Colonic mucosa (tissue), 4 donors: ENCODE measurements at places on chromosomes 6 and 20. TPM values are rescaled to one million over a fixed set of nuclear protein-coding genes. Genes with fewer than 3 reads are reported as not detected.

DNA sequence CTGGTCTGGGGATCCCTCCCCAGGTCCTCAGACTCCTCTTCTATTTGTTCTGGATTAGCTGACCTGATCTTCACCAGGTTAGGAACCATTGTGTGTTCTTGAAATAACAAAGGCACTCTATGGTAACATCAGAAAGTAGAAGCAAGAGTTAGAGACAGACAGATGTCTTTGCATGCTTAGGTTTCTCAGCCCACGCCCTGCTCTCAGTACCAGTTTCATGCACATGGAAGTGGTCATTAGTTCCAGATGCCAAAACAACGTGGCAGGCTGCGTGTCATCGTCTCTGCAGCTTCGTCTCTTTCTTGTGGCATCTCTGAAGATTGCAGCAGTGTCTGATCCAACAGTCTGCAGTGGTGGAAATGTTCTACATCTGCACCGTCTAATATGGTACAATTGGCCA is 89.4 kb downstream of the PACRG start:
- no peaks in the 10 kb centered on the region for H3K36me3 ChIP-seq
- DNase-seq: no peak
- no peak overlapping the region for H3K27ac ChIP-seq
- H3K4me1 ChIP-seq: no peaks in the 10 kb centered on the region
- no peak overlapping the region for H3K4me3 ChIP-seq

- H3K27me3 ChIP-seq: no peaks in the 10 kb centered on the region
- H3K4me1 ChIP-seq: no peaks in the 10 kb centered on the region
- H3K36me3 ChIP-seq: no peaks in the 10 kb centered on the region
- DNase-seq: no peak
- H3K4me3 ChIP-seq: no peak overlapping the region
These were observed 59.3 kb upstream of the JAG1 start for GRCh38 chr20:10733122-10733521.

- H3K36me3 ChIP-seq: no peaks in the 10 kb centered on the region
- H3K4me3 ChIP-seq: no peak overlapping the region
- no peaks in the 10 kb centered on the region for H3K4me1 ChIP-seq
- no peaks in the 10 kb centered on the region for H3K27me3 ChIP-seq
- H3K27ac ChIP-seq: no peak overlapping the region
These were observed 75.8 kb upstream of the TSHZ2 start for GRCh38 chr20:52896348-52896747.

DNA sequence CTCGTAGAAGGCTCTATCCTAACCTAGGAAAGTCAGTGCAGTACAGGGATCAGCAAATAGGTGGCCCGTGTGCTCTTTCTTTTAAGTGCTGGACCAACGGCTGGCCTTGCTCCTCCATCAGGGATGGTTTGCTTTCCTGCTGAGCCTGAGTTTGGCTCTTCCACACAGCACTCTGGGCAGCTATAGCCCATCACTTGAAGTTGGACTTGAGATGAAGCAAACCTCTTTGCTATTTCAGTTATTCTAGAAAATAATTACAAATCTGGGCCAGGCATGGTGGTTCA is 66.9 kb upstream of the KCNK16 start:
- no peaks in the 10 kb centered on the region for H3K27me3 ChIP-seq
- H3K4me3 ChIP-seq: no peak overlapping the region
- no peak for DNase-seq
- no peaks in the 10 kb centered on the region for H3K36me3 ChIP-seq

DNA sequence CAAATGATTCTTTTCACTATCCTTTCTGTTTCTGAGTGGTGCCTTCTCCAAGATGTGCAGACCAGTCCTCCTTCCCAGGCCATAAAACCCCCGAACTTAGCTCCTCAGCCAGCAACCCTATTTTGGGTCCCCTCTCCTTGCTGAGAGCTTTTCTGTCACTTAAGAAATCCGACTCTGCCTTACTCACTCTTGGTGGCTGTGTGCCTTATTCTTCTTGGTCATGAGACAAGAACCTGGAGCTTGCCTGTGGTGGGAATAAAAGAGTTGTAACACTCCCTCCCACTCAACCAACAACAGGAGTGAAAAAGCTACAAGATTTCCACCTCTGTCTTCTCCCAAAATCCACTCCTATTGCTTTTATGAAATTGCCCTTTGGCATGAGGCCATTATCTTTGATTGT is 62.6 kb downstream of the RPS12 start:
- no peaks in the 10 kb centered on the region for H3K27me3 ChIP-seq
- no peak overlapping the region for H3K27ac ChIP-seq
- DNase-seq: no peak
- no peaks in the 10 kb centered on the region for H3K4me1 ChIP-seq
- no peak overlapping the region for H3K4me3 ChIP-seq
- H3K36me3 ChIP-seq: no peaks in the 10 kb centered on the region

- no peaks in the 10 kb centered on the region for H3K36me3 ChIP-seq
- no peaks in the 10 kb centered on the region for H3K4me1 ChIP-seq
- no peaks in the 10 kb centered on the region for H3K27me3 ChIP-seq
- no peak overlapping the region for H3K4me3 ChIP-seq
- no peak overlapping the region for H3K27ac ChIP-seq
- no peak for DNase-seq
These were observed 276.7 kb downstream of the PLCB1 start for GRCh38 chr20:8408587-8409307.

DNA sequence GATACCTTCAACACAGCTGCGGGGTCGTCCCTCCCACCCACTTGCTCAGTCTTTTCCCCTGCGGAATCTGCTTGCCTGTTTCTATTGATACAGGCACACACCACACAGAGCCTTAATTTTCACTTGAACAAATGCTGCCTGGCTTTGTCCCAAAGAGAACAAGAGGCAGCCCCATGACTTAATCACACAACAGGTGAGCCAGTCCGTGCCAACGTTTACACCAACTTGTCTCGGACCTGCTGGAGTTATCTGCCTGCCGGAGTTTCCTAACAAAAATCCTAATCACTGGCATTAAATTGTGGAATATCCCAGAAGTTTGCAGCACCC is 186.8 kb upstream of the RREB1 start:
- no peak overlapping the region for H3K4me3 ChIP-seq
- H3K27ac ChIP-seq: no peak overlapping the region

GRCh38 chr6:87799651-87800050 is 97.6 kb upstream of the AKIRIN2 start:
- no peaks in the 10 kb centered on the region for H3K4me1 ChIP-seq
- no peak for DNase-seq
- no peak overlapping the region for H3K4me3 ChIP-seq
- no peaks in the 10 kb centered on the region for H3K27me3 ChIP-seq

- H3K4me1 ChIP-seq: peaks cover 6% of the 10 kb centered on the region
- DNase-seq: peak; percentile 46
- no peak overlapping the region for H3K27ac ChIP-seq
- no peaks in the 10 kb centered on the region for H3K27me3 ChIP-seq
- H3K36me3 ChIP-seq: no peaks in the 10 kb centered on the region
These were observed 46.7 kb downstream of the MARCKS start for GRCh38 chr6:113903666-113904330.

GRCh38 chr6:5246141-5247097 is 14.3 kb downstream of the LYRM4 start:
- no peak overlapping the region for H3K27ac ChIP-seq
- no peaks in the 10 kb centered on the region for H3K27me3 ChIP-seq
- no peaks in the 10 kb centered on the region for H3K4me1 ChIP-seq
- DNase-seq: no peak
- no peaks in the 10 kb centered on the region for H3K36me3 ChIP-seq

- H3K36me3 ChIP-seq: no peaks in the 10 kb centered on the region
- DNase-seq: no peak
- no peaks in the 10 kb centered on the region for H3K4me1 ChIP-seq
- no peak overlapping the region for H3K4me3 ChIP-seq
- no peaks in the 10 kb centered on the region for H3K27me3 ChIP-seq
These were observed 177.7 kb downstream of the KLHL32 start for GRCh38 chr6:97102145-97102790.

DNA sequence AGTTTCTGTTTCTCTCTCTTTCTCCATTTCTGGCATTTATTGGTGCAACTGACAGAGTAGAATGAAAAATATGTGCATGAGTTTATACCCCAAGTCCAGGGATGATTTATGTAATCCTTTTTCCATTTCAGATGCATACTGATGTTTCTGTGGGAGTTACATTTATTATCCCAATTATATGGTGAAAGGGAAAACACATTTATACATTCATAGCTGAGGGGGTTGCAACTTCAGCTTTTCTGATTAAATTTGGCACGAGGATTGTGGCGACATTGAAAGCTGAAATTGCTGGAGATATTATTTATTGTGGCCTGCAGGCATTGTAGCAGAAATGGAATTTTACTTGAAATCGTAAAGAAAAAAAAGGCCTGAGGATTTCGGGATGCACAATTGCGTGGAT is 31.5 kb upstream of the FNDC1 start:
- H3K27me3 ChIP-seq: no peaks in the 10 kb centered on the region
- no peaks in the 10 kb centered on the region for H3K4me1 ChIP-seq
- DNase-seq: no peak
- H3K4me3 ChIP-seq: no peak overlapping the region
- no peak overlapping the region for H3K27ac ChIP-seq
- no peaks in the 10 kb centered on the region for H3K36me3 ChIP-seq

- peak; percentile 59 for DNase-seq
- peak overlapping the region; percentile 94 for H3K27ac ChIP-seq
- H3K4me3 ChIP-seq: no peak overlapping the region
- no peaks in the 10 kb centered on the region for H3K27me3 ChIP-seq
- no peaks in the 10 kb centered on the region for H3K36me3 ChIP-seq
These were observed 6.7 kb downstream of the TEAD3 start for GRCh38 chr6:35489995-35490791.

- H3K4me3 ChIP-seq: no peak overlapping the region
- H3K36me3 ChIP-seq: no peaks in the 10 kb centered on the region
- H3K4me1 ChIP-seq: no peaks in the 10 kb centered on the region
- H3K27me3 ChIP-seq: no peaks in the 10 kb centered on the region
- no peak overlapping the region for H3K27ac ChIP-seq
These were observed 299.3 kb downstream of the KIF16B start for GRCh38 chr20:16273812-16274555.

- H3K36me3 ChIP-seq: no peaks in the 10 kb centered on the region
- peaks cover 87% of the 10 kb centered on the region for H3K27me3 ChIP-seq
- DNase-seq: no peak
- H3K27ac ChIP-seq: no peak overlapping the region
- H3K4me3 ChIP-seq: no peak overlapping the region
These were observed 42.1 kb upstream of the HLA-E start for GRCh38 chr6:30447237-30447636.

- H3K36me3 ChIP-seq: no peaks in the 10 kb centered on the region
- no peak overlapping the region for H3K27ac ChIP-seq
- H3K27me3 ChIP-seq: no peaks in the 10 kb centered on the region
- H3K4me3 ChIP-seq: no peak overlapping the region
- H3K4me1 ChIP-seq: no peaks in the 10 kb centered on the region
These were observed 180.8 kb upstream of the PLN start for GRCh38 chr6:118367314-118367713.

GRCh38 chr6:40946738-40947301 is 92.2 kb downstream of the UNC5CL start:
- H3K4me1 ChIP-seq: no peaks in the 10 kb centered on the region
- no peak overlapping the region for H3K27ac ChIP-seq
- no peak overlapping the region for H3K4me3 ChIP-seq
- no peaks in the 10 kb centered on the region for H3K36me3 ChIP-seq
- DNase-seq: no peak

DNA sequence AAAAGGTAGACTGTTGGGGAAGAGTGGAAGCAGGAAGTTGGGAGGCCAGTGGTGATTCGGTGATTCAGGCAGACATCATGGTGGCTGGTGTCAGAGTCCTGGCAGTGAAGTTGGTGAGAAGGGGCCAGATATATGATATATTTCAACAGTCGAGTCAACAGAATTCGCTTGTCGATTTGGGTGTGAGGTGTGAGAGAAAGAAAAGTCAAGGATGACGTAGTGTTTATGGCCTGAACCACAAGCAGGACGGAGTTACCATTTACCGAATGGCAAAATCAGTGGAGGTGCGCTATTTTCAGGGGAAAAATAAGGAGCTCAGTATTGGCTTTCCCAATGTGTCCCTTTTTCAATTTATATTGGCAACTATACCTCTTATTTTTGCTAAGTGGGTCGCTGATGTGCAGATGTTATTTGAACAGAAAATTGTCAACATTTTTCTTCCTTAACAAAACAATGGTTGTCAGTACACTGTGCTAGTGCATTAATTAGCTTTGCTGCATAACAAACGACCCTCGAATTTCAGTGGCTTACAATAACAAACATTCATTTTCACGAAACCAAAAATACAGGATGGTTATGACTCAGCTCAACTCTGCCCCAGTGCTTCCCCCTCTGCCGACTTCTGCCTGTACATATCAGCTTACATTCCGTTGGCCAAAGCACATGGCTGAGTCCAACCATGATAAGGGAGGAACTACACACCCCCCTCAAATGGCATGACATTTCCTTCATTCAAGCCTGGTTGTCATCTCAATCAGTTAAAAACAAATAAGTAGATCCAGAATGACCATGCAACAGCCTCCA is 255.0 kb upstream of the ZFP64 start:
- no peak overlapping the region for H3K27ac ChIP-seq
- no peaks in the 10 kb centered on the region for H3K36me3 ChIP-seq
- H3K27me3 ChIP-seq: no peaks in the 10 kb centered on the region
- no peaks in the 10 kb centered on the region for H3K4me1 ChIP-seq
- DNase-seq: no peak
- no peak overlapping the region for H3K4me3 ChIP-seq

- DNase-seq: no peak
- H3K4me1 ChIP-seq: no peaks in the 10 kb centered on the region
- H3K27ac ChIP-seq: no peak overlapping the region
- no peak overlapping the region for H3K4me3 ChIP-seq
These were observed 111.8 kb upstream of the CENPW start for GRCh38 chr6:126227833-126228702.

Gene IL20RA
- 12.8 TPM for total RNA-seq

Gene XKR7
- 0.07 TPM for total RNA-seq

Gene SLC17A4
- 11.3 TPM for total RNA-seq

Gene IL17F
- not detected for total RNA-seq

Gene RIPOR3
- total RNA-seq: 2.9 TPM

Gene WFDC13
- total RNA-seq: not detected

Gene C6orf163
- total RNA-seq: 1.1 TPM

Gene OPRM1
- not detected for total RNA-seq

Gene C6orf118
- total RNA-seq: not detected

Gene TFAP2B
- total RNA-seq: not detected

Gene LINC00237
- not detected for total RNA-seq
